ENCODE measurements at places on chromosomes 2 and 18. TPM values are rescaled to one million over a fixed set of nuclear protein-coding genes. Genes with fewer than 3 reads are reported as not detected.

DNA sequence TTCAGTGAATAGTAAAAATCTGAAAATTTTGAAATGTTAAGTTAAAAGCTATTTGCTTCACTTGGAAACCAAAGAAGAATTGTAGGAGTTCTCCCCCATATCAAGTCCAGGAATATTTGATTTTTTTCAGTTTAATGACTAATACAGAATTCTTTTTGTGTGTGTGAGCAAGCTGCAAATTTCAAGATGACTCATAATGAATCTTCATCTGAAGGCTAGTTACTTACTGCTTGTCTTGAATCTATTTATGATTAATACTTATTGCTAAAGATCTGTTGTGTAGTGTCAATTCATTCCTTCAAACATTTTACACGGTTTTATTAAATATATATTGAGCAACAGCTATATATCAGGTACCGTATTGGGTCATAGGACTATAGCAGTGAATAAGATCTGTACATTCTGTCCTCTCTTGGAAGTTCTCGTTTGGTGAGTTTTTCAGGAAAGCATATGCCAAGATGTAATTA, 47.8 kb upstream of the CAVIN2 start:
- DNase-seq, result no peak

GRCh38 chr2:55242617-55243016, 10.1 kb downstream of the RPS27A start:
- no peak for DNase-seq

DNA sequence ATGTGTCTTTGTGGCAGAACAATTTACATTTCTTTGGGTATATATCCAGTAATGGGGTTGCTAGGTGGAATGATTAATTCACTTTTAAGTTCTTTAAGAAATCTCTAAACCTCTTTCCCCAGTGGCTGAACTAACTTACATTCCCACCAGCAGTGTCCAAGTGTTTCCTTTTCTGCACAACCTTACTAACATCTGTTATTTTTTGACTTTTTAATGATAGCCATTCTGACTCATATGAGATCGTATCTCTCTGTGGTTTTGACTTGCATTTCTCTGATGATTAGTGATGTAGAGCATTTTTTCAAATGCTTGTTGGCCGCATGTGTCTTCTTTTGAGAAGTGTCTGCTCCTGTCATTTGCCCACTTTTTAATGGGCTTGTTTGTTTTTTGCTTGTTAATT, 43.1 kb upstream of the PTH2R start:
- no peak for DNase-seq

- no peak for DNase-seq
These were observed 30.8 kb downstream of the CCDC93 start for GRCh38 chr2:117983040-117983439.

CYRIA gene
- total RNA-seq, result 44.0 TPM

DNA sequence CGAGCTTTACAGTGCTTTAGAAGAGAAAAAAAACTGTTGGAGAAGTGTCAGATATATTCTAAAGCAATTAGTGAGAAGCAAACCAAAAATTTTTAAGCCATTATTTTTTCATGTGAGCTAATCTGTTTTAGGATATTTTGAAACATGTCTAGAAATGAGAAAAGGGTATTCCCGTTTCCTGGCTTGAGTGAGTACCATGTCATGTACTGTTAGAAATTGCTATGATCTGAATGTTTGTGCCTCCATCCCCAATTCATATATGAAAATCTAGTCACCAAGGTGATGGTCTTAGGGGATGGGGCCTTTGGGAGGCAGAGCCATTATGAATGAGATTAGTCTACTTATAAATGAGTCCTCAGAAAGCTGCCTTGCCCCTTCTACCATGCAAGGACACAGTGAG, 493.3 kb upstream of the GCFC2 start:
- no peak for DNase-seq

GRCh38 chr2:20966061-20966595, 77.7 kb downstream of the APOB start:
- no peak for DNase-seq

ACMSD gene
- not detected for total RNA-seq

GRCh38 chr18:62850619-62851306, 135.4 kb downstream of the PHLPP1 start:
- no peak for DNase-seq
